NCI-H69 (cell line): ENCODE measurements at places on chromosomes 7 and 10.

GRCh38 chr7:140656548-140657515 is 15.9 kb upstream of the ADCK2 start:
- peak; percentile 23 for DNase-seq

DNA sequence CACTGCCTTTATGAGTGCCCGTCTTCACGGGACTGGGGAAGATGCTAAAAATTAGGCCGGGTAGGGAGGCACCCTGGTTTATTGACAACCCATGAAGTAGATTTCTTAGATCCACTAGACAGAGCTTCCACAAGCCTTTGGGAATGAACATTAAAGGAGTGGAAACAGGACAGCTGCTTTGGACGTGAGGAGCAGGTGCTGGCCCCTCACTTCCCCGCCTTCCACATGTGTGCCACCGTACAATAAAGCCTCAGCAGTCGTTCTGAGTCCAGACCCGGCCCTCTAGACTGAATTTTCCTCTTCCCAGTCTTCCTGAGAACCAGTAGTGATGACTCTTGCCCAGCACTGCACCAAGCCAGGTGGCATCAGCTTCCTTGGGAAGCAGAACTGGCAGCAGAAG is 282.4 kb downstream of the CELF2 start:
- DNase-seq: no peak

DNA sequence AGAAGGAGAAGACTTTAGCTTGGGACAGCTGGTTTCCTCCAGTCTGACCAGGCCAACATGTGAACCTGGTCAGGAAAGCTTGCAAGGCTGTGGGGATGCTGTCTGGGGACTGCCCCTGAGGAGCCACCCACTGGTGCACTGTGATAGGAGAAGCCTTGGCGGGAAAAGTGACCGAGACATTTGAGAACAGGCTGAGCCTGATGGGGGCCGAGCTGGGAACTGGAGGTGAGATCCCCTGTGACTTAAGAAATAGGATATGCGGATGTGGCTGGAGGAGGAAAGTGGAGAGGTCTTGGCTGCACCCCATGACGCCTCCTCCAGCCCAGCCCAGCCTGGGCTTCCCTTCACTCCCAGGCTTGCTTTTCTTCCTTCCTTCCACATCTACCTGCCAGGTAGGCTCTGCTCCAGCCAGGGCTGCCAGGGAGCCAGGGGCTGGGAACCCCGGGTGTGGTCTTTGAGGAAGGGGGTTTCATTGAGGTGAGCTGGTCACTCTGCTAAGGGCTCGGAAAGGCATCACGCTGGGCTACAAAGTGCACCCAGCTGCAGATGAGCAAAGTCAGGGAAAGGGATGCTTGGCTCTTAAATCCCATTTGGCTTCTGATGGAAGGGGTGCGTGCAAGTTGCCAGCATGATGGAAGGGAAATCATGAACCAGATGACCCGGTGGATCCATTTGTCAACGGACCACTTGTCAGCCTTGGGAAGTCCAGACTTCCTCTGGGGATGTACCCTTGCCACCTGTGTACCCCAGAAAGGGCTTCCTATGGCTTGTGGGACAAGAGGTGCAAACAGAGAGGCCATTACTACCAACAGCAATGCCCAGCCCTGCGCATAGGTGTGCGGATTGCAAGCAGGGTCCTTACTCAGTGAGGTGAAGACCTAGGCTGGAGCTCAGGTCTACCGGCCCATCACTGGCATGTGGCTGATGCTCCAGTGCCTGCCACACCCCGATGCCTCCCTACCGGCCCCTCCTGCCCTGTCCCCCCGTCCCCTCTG is 66.3 kb downstream of the C10orf143 start:
- DNase-seq: no peak

- DNase-seq: peak; percentile 87
Observed at GRCh38 chr7:96045919-96046318, 273.6 kb downstream of the DYNC1I1 start.

- no peak for DNase-seq
Observed at GRCh38 chr10:101683276-101683675, 11.7 kb downstream of the FBXW4 start.

- no peak for DNase-seq
Observed at GRCh38 chr7:108716783-108717182, 147.1 kb downstream of the DNAJB9 start.

- peak; percentile 87 for DNase-seq
Observed at GRCh38 chr10:62083412-62084267, 182.1 kb downstream of the ARID5B start.

DNA sequence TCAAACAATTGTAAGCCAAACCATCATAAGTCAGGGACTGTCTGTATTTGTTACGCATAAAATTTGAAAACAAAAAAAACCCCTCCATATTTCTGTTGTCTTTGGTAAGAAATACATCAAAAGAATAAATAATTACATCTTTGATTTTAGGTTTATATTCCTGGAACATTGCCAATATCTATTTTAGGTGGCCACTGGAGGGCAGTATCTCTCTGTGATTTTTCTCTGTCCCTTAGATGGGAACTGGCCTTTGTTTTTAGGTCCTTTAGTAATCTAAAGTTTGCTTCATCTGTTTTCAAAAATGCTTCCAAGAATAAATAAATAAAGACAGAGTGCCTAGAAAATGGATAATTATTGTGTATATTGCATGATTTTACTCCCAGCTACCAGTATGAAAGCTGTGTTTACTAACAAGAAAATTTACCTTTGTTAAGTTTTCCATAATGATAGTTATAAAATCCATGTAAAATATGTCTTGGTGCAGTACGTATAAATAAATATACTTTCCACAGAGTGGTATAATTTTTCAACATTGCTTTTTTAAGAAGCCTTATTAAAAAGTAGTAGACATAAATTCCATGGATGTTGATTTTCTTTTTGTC is 64.2 kb downstream of the PHYHIPL start:
- DNase-seq: peak; percentile 37

DNA sequence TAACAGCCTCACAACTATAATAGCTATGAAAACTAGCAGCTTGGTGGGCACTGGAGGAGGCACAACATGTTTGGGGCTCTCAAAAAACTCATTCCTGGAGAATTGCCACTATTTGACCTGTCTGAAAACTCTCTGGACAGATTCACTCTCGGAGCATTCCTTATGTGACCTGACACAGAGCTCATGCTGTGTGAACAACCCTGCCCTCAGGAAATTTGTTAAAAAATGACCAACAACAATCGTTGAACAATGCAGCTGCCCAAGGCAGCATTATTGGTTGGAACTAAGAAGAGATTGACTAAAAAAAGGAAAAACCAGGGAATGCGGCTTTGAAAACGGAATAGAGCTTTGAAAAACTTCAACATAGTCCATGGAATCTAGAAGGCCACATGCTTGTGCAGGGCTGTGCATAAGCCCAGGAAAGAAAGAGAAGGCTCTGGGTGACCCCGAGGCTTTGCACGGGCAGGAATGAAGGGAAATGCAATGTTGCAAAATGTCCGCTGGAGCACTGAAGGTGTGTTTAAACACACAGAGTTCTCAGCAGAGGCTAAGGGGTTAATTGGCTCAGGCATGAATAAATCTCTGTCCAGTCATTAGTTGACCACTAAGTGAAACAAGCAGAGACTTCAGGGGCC is 52.8 kb downstream of the NAMPT start:
- no peak for DNase-seq

- peak; percentile 58 for DNase-seq
Observed at GRCh38 chr7:133253519-133253875, 619 bp downstream of the EXOC4 start.

GRCh38 chr7:42893346-42894240 is 18.3 kb downstream of the C7orf25 start:
- DNase-seq: peak; percentile 69

GRCh38 chr7:50821457-50822008 is 38.8 kb upstream of the GRB10 start:
- DNase-seq: peak; percentile 80

GRCh38 chr10:1402816-1403507 is 334.4 kb downstream of the ADARB2 start:
- DNase-seq: no peak

DNA sequence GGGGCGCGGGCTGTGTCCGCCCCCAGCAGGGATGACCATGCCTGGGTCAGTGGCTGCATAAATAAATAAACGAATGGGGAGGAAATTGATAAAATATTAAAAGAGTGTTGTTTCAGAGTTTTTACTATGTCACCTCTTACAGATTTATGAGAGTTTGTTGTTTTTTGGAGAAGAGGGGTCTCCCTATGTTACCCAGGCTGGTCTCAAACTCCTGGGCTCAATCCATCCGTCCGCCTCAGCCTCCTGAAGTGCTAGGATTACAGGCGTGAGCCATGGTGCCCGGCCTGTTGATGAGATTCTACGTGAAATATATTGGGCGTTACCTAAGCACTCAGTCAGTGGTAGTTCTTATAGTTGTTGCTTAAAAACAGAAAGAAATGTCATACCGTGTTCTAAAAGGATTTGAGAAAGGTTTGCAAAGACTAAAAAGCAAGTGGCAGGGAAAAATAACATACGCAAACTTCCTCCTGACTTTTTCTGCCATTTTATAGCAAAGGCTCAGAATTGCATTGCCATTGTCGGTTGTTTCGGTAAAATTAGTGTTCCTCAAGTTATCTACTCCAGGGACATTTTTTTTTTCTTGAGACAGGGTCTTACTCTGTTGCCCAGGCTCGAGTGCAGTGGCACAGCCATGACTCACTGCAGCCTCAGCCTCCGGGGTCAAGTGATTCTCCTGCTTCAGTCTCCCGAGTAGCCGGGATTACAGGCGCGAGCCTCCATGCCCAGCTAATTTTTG is 39.5 kb upstream of the FOXK1 start:
- no peak for DNase-seq

- DNase-seq: no peak
Observed at GRCh38 chr10:29415876-29416275, 127.0 kb downstream of the LYZL1 start.

- DNase-seq: peak; percentile 60
Observed at GRCh38 chr7:73427902-73428787, 5.4 kb upstream of the FZD9 start.

DNA sequence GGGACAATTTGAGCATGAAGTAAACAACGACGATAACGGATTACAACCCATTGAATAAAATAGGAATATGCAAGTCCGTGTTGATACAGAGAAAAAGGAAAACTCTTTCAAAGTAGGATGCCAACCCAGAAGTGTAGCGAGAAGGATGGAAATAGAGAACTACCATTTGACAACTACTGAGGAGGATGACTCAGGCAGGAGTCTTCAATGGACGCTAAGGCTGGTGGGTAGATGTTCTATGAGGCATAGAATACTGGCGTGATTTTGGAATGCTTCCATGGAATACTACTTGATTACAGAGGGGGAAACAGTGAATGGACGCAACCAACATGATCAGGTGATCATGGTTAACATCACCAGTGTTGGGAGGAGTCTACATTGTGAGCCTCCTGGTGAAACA is 828 bp upstream of the CFAP70 start:
- peak; percentile 29 for DNase-seq

DNA sequence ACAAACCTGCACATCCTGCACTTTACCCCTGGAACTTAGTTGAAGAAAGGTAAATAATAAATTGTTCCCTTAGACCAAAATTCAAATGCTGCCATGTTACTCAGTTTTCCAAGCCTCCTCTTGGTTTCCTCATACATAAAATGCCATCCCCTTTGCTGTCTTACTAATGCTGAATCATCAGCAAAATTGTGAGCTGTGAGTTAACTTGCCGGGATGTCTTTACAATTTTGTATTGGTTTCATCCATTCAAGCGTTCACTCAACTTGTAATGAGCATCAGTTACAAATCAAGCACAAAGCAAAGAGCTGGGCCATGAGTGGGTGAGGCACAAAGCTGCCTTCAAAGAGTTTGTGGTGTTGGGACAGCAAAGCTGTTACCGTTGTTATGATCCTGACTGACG is 395.8 kb upstream of the ZMIZ1 start:
- DNase-seq: no peak

DNA sequence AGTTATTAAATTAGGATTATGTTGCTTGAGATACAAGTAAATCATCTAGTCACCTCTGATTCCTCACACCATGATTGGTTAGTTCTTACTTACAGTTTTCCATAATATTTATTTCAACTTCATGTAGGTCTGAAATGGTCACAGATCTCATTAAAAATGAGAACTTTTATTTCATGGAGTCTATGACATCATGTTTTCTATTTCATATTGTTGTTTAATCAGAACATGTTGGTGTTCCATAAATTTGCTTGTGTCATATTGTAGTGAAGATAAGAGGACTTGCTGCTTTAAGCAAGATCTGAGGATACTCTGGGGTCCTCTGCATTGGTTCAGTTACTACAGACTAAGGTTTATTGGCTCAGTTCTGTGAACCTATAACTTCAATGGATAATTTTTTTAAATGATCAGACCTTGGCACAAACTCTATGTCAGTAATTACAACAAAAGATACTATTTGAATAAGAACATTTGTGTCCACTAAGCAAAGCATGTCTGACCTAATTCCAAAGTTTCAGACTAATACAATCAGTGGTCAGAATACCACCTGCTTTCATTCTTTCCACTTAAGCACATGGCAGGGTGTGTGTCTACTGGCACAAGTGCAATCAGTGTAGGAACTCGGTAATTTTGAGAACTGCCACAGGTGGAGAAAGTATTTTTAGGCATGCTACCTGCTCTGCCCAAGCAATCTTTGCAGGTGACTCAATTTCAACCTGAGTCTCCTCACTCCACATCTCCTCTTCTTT is 68.5 kb downstream of the CCDC71L start:
- peak; percentile 45 for DNase-seq

DNA sequence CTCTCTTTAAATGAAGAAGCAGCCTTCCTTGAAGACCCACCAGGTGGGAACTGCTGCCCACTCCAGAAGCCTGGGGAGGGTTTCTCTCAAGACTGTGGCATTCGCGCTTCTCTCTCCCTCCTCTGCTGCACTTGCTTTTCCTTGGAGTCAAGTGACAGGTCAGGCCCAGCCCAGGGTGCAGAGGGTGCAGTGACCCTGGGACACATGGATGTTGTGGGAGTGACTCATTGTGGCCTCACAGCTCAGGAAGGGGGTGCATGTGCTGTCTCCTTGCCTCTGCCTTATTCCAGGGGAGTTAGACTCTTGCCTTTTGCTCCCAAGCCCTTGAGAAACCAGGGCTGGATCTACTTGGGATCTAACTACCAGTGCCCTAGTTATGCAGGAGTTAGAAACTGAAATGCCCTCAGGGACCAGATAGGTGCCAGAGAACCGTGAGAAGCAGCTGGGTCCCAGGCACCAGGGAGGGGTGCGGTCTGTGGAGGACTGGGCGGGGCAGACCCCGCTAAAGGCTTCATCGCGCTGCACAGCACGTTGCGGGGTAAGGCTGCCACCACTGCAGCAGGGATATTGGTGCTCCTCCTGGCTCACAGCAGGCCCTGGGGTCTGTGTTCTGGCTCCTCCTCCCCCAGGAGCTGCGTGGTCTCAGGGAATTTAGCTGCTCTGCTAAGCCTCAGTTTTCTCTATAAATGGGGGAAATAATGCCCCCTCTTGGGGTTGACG is 11.4 kb downstream of the FAM241B start:
- peak; percentile 21 for DNase-seq

DNA sequence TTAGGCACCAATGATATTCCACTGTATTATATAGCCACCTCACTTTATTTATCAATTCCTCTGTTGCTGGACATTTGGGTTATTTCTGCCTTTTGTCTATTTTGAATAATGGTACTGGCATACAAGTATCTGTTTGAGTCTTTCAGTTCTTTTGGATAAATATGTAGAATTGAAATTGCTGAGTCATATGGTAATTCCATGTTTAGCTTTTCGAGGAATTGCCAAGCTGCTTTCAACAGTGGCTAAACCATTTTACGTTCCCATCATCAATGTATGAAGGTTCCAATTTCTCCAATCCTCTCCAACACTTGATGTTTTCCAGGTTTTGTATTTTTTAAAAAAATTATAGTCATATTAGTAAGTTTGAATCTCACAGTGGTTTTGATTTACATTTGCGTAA is 42.3 kb downstream of the JMJD1C start:
- no peak for DNase-seq
